ENCODE measurements at places on chromosomes 3 and 15.

DNA sequence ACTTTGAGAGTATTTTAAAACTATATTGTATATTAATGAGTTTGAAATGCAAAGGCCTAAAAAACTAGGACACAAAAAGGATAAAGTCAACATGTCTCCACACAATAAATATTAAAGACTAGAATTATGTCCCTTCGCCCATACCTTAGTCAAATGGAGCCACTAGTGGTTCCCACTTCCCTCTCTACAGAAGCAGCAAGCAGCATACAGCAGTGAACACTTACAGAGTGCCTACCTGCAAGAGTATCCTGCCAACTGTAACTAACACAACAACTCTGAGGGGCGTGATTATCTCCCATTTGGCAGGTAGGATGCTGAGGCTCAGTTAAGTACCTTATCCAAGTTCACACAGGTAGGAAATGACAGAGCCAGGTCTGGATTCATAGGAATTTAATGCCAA is 17.2 kb downstream of the DYNC1LI1 start:
- DNase-seq: no peak

- no peak for DNase-seq
These were observed 53.5 kb downstream of the PLXNA1 start for GRCh38 chr3:127036209-127037020.

- DNase-seq: no peak
These were observed 461.7 kb upstream of the PROK2 start for GRCh38 chr3:72246685-72247084.

DNA sequence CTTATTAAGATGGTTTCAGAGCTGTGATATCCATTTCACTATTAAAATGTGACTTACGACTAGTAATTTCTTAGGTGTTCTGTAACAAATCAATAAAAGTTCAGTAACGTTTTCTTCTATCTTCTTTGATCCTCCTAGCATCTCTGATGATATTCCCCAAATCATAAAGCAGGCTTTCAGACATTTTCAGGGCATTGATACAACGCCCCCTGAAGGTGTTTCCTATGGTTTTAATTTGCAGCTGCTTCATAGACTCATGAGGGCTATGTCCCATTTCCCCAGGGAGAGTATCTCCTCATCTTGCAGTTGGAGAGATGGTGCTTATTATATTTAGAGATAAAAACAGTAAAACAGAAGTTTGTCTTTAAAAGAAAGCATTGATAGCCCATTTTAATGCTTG is 246.8 kb upstream of the CNTN3 start:
- no peak for DNase-seq

GRCh38 chr3:58441514-58442450 is 8.2 kb upstream of the PDHB start:
- DNase-seq: no peak

- DNase-seq: no peak
These were observed 46.4 kb upstream of the SLCO3A1 start for GRCh38 chr15:91807122-91807521.

DNA sequence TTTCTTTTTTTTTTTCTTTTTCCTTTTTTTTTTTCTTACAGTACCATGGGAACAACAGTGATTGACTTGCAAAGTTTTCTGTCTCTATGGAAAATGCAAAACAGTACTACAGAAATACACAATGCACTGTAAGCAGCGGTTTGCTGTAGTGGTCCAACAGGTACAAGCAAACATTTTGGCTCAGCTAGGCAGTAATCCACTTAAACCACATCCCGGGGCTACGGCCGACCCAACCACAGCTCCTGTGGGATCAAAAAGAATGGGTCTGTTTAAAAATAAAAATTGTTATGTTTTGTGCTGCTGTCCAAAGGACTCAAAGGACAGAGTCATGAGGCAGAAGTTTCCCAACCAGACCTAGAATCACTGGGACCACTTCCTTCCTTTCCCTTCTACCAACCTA is 667.1 kb upstream of the ADAMTS9 start:
- DNase-seq: no peak

GRCh38 chr3:19540464-19540863 is 392.2 kb downstream of the KCNH8 start:
- no peak for DNase-seq

DNA sequence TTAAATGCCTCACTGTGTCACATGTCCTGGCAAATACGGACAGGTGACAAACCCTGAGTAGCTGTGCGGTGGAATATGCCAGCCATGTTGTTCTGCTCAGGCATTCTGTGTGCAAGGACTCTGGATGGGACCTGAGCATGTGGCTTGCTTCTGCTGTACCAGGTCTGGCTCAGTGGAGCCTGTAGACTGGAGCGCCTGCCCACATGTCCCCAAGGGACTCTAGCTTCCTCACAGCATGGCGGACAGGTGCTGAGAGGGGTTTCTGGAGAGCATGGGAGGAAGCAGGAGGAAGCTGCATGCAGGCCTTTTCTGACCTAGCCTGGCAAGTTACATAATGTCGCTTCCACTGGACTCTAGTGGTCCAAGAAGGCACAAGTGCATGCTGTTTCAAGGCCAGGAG is 96.3 kb downstream of the PLXNA1 start:
- DNase-seq: no peak

GRCh38 chr15:100623301-100623700 is 20.9 kb downstream of the ASB7 start:
- no peak for DNase-seq

DNA sequence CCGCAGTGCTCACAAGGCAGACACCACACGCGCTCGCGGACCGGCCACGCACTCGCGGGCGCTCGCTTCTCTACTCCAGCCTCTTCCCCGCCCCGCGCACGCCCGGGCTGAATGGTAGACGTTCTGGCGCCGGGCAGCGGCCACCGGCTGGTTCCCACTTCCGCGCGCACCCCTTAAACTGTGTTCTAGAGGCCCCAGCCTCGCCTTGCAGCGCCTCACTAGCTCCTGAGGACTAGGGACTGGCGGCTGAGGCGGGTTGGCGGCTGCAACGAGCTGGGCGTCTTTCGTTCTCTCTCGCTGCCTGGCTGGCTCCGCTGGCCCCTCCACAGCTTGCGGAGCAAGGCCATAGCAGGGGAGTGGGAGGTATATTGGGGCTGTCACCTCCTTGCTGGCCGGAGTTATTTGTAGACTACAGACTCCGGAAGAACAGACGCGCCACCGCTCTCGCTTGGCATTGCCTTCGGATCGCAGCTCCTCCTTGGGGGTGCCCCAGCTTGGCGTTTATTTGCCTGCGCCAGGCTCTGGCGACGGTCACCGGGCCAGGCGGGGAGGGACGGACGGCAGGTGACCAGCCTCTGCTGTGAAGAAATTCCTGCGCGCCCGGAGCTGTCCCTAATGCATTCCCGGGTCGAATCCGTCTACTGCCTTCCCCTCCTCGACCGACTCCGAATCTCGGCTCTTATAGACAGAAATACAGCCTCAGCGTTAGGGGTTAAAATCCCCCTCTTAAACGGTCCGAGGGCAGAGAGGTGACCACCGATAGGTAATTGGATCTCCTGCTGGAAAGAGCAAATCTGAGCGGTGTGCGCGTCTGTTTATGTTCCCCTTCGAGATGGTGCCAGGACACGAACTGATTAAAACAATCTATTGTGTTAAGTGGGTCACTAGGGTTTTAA is 1.3 kb downstream of the GREM1 start:
- no peak for DNase-seq

DNA sequence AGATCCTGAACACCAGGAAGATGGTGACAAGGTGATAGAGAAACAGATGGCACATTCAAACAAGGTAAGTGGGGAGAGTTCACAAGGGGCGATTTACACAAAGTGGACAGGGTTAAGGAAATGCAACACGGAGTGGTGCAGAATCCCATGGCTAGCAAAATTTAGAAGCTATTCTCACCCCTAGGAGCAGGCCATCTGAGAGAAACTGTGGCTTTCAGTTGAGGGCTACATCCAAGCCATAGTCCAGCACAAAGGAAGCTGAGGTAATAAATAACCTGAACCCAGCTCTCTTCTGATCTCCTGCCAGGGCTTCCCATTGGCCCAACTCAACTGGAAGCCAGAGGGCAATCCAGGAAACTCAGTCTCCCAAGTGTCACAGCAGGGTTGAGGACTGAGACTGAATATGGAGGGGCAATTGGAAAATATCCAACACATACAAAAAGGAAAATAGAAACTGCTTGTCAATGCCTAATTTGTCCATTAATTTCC is 1.2 kb upstream of the ZNF445 start:
- DNase-seq: no peak

DNA sequence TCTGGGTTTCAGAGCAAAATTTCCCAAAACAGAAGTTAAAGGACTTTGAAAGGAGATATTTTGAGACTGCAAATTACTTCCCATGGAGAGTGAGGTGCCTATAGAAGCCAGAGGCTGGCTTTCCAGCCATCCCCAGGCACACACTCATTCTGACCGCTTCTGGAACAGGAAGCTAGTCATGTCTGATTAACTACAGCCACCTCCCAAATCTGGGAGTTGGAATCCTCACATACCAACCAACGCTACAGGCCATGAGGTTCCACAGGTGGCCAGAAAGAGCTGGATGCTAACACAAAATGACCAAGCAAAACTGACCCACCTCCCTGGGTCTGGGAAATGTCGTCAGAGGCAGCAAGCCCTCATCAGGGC is 87.2 kb downstream of the SNRK start:
- DNase-seq: no peak

GRCh38 chr15:99562238-99562637 is 3.5 kb upstream of the MEF2A start:
- DNase-seq: no peak

DNA sequence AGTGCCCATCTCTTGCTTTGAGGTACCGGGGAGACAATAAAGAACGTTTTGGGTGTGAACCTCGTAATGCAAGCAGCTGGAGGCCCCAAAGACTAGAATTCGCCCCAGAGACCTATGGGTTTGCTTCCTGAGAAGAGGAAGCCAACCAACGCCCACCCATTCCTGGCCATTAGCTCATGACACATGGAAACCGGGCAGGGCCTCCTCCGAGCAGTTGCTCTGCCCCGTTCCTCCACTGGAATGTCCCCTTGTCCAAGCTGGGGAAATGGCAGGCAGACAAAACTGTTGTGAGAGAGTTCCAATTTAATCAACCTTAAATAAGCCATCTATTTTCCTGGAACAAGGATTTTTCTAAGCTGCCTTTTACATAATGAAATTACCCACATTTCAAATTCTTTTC is 250.9 kb upstream of the IGF1R start:
- no peak for DNase-seq

- DNase-seq: no peak
These were observed 16.4 kb upstream of the ZNF609 start for GRCh38 chr15:64443747-64444621.

DNA sequence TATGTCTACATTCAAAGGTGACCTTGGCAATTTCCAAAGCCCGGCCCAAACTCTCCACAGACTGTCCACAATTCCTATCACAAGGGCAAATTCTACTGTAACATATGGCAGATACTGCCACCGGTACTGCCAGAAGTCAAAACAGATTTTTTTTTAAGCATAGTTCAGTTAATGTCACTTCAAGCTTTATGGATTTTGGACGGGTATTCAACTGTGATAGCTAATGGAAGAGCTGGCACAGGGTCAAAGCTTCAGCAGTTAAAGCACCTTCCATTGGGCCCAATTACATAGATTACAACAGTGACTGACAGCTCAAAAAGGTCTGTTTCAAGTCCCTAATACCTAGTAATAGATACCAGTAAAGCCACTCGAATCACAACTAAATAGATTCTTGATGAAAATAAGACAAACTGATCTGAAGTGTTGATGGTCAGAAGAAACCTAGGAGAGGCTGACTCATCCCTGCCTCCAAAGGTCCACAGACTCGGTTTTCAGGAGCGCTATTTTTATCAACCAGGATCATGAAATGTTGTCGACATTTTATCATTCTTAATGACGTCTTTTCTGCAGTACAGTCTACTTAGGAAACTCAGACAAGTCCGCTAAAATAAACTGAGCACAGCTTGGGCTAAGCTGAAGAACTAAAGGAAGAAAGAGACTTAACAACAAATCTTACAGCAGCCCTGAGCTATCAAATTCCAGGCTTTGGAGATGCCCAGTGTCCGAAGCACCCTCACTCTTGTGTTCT is 38.7 kb downstream of the ANXA2 start:
- DNase-seq: peak; percentile 73

DNA sequence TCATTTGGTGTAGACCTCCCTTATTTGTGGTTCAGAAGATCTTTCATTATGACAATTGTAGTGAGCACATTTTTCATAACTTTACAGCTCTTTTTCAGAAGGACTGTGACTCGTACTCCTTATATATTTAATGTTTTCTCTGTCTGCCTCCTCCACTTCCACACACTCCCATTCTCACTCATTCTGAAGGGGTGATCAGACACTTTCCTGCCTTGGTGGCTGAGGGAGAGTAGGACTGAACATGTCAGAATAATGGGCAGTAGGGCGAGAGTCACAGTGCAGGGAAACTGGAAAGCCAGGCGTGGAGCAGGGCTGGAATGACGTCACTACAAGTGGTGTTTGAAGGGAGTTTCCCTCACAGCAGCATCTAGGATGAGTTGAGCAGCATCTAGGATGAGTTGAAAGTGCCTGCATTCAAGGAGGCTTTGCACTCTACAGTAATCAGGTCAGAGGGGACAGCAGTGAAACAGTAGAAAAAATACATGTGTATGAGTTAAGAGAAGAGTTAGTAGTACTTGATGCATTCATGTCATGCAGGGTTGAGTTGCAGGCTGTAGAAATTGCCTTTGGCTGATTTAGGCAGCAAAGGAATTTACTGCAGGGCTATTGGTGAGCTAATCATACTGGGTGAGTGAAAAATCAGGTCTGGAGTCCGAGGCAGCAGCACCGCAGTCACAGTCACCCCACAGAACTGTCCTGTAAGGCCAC is 36.3 kb upstream of the FBXL22 start:
- no peak for DNase-seq

DNA sequence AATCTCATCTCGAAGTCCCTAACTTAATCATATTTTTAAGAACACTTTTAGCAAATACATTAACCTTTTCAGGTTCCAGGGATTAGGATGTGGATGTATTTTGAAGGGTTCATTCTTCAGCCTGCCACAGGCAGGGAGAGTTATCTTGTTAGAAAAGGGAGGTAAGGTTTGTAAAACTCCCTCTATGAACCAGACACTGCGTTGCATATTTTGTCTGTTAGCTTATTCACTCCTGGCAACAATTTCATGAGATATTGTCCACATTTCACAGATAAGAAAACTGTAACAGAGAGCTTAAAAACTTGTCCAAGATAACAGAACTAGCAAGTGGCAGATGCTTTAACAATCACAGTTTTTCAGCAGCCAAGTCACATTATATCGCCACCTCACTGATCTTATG is 155.4 kb downstream of the DIPK2A start:
- no peak for DNase-seq

DNA sequence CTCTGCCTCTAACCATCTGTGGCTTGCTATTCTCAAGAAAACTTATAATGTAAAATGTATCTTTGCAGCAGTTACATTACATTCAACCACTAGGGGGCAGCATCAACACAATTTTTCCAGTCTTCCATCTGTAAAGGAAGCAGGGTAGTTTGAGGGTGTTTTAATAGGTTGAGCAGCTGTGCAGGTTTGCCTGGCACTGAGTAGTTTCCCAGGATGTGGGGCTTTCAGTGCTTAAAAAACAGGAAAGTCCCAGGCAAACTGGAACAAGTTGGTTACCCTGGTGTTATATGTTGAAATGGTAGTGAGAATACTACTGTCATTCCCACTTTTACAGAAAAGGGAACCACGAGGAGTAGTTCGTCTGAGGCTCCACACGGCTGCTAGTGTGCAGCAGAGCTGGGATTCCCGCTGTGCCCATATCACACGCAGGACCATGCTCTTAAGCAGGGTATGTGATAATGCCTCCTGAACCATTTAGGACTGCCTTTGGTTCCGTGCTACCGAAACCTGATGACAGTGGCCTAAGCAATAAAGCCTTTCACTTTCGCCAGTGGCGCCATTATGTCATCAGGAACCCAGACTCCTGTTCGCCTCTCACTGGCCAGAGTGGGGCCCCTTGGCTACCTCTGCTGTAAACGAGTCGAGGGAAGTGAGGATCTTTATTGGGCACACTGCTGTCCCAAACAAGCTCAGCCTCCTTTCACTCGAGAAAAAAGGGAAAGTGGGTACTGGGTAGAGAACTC is 64.7 kb upstream of the ZBTB38 start:
- DNase-seq: peak; percentile 34

Data from NCI-H187 (cell line).